ENCODE measurements at places on chromosomes 5 and 9.

- no peak for DNase-seq
These were observed 44.5 kb downstream of the SMC5 start for GRCh38 chr9:70303268-70303667.

- no peak for DNase-seq
These were observed 268.3 kb downstream of the PJA2 start for GRCh38 chr5:109141222-109142200.

DNA sequence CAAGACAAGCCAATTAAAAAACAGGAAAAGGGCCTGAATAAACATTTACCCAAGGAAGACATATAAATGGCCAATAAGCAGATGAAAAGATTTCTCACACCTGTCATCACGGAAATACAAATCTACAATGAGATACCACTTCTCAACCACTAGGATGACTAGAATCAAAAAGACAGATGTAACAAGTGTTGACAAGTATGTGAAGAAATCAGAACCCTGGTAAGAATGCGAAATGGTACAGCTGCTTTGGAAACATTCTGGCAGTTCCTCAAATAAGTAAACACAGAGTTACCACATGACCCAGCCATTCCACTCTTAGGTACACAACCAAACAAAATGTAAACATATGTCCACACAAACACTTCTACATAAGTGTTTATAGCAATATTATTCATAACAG lies 32.5 kb downstream of the LEAP2 start:
- DNase-seq = no peak

- no peak for DNase-seq
These were observed 43.7 kb downstream of the ZNF366 start for GRCh38 chr5:72463449-72464052.

GRCh38 chr9:36759141-36759540 lies 186.4 kb downstream of the MELK start:
- no peak for DNase-seq

DNA sequence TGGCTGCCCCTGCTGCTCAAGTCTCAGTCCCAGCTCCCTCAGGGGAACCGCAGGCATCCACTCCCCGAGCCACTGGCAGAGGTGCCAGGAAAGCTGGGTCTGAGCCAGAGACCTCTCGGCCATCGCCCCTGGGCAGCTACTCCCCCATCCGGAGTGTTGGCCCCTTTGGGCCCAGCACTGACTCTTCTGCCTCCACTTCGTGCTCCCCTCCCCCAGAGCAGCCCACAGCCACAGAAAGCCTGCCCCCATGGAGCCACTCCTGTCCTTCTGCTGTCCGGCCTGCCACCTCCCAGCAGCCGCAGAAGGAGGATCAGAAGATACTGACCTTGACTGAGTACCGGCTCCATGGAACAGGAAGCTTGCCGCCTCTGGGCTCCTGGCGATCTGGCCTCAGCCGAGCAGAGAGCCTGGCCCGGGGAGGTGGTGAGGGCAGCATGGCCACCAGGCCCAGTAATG lies 49.8 kb upstream of the TESK1 start:
- DNase-seq = no peak

DNA sequence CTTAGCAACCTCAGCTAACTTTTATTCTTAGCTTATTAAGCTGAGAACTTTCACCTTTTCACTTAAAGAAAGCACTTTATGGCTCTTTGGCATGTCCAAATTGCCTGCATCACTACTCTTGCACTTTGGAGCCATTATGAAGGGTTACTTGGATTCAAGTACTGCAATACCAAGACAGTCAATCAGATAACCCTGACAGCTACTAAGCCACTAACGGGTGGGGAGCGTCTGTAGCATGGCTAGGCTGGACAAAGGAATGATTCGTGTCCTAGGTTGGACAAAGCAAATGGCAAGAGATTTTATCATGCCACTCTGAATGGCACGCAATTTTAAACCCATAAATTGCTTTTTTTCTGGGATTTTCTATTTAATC lies 39.6 kb downstream of the TRPM6 start:
- no peak for DNase-seq

- no peak for DNase-seq
These were observed 1.1 kb upstream of the SSBP2 start for GRCh38 chr5:81751836-81752643.

DNA sequence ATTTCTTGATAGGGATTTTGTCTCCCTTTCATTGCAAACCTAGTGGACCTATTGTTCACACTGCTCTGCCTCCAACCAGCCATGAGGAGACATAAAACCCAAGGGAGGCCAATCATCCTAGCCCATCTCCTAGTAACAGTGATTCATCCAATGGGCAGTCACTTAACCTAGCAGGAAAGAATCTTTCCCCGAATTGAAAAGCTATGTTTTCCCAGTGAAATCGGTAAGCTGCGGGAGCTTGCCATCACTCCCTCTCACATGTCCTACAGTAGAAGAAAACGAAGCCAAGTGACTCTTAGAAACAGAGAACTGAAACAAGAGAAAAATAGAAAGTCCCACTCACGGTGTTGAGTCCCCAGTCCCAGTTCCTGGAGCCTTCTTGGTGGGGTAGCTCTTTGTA lies 123.3 kb downstream of the SUSD1 start:
- no peak for DNase-seq

- no peak for DNase-seq
These were observed 15.7 kb upstream of the TSSK1B start for GRCh38 chr5:113450462-113450861.

DNA sequence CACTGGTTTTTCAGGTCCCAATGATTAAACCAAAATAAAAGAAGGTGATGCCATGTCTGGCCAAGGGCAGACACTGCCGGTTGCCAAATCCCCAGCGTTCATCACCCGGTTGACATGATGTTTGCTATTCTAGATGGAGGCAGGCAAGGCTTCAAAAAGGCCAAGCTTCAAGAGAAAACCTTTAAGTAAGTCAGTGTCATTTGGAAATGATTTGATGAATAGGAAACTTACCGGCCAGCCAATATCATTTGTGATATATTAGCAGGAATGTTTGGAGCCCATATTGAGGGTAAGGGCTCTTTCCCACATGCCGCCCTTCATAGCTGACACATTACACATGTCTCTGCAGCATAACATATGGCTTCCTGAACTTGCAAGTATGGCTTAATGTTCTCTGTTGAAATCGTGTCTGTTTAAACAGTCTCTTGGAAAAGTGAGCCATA lies 89.5 kb upstream of the TTC23L start:
- no peak for DNase-seq

DNA sequence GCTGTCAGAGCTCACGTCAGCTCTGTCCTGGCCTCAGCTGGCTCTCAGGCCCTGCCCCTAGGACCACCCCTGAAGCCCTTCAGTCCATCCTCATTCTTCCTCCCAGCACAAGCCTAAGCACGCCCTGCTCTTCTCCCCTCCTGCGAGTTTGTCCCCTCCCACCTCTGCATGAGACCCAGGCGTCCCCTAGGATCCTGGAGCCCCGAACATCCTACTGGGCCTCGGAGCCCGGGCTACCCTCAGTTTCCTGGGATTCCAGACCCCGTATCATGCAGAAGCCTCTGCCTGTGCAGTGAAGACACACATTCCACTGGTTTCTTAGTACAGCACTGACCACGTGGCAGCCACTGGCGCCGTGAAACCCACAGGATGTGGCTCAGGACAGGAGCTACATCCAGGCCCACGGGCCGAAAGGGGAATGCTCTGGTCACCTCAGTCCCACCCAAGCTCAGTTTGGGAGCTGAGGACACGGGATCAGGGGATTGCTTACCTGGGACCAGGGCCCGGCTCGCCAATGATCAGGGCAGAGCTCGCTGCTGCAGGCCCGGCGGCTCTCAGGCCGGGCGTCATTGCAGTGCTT lies 64.2 kb downstream of the ZNF354C start:
- no peak for DNase-seq

DNA sequence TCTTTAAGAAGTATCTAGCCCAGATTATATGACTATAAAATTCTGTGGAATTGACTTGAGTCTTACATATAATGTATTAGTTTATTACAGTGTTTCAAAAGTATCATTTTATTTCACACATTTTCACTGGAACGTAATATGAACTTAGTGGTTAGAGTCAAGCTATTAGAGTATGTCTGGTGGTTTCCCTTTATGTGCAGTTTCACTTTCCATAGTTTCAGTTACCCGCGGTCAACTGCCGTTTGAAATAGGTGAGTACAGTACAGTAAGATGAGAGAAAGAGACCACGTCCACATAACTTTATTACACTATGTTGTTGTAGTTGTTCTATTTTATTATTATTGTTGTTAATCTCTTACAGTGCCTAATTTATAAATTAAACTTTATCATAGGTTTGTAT lies 50.5 kb downstream of the COMMD10 start:
- DNase-seq = no peak

DNA sequence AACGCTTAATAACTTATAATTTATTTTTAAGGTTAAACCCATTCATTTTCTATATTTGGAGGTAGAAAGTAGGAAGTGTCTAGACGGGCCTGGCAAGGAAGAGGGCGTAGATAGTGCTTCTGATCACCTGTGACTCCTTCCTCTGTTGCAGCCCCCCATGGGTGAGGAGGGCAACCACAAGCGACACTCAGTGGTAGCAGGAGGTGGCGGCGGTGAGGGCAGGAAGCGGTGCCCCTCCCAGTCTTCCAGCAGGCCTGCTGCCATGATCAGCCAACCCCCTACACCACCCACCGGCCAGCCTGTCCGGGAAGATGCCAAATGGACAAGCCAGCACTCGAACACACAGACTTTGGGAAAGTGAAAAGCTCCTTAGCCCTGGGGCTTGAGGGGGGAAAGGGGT lies 36.7 kb downstream of the FAXDC2 start:
- no peak for DNase-seq

DNA sequence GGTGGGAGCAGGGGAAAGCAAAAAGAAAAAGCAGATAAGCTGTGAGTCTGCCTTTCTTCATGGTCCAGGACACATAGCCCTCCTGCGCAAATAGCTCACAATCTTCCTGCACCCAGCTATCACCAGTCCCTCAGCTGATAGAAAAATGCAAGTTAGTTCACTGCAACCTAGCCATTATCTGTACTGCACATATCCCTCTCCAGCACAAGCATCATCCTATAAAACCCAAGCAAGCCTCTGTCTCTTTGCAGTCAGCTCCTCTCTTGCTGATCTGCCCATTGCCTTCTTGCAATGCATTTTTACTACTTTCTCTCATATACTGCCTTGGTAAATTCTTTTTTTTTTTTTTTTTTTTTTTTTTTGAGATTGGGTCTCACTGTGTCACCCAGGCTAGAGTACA lies 20.0 kb upstream of the MSANTD3 start:
- DNase-seq = no peak

DNA sequence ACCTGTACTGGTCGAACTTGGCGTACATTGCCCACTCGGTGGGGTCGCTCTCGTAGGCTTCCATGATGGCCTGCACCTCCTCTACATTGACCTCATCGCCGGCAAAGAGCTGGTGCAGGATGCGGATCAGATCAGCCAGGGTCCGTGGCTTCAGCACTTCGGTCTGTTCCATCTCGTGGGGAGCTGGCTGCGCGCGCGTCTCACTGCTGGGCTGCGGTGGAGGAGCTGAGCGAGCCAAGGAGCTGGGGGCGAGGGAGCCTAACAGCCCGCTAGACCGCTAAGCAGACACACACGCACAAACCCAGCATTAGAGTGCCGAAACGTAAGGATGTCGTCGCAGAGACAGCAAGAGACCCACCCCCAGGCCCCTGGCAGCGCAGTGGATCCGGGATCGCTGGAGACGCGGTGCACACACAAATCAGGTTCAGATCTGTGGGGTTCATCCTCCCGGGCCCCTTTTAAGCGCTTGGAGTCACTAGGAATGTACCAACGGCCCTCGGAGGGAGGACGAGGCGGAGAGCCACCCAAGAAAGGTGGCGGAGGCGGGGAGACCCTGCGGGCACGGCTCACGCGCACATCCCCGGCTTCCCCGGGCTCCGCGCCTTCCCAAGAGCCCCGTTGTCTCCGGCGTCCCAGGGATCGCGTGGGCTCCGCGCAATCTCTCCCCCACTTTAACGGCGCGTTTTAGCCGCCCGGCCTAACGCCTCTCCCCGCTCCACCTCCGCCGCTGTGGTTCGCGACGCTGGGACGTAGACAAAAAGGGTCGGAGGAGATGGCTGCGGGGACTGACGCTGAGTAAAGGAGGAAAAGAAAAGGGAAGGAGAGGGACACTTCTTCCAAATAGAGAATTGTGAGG lies at the start of gene CDO1:
Gene CDO1 (minus strand): TSS at position 434 of the 856 bp plus-strand sequence. CDS start 262 bp downstream, at position 172.
- DNase-seq = no peak

DNA sequence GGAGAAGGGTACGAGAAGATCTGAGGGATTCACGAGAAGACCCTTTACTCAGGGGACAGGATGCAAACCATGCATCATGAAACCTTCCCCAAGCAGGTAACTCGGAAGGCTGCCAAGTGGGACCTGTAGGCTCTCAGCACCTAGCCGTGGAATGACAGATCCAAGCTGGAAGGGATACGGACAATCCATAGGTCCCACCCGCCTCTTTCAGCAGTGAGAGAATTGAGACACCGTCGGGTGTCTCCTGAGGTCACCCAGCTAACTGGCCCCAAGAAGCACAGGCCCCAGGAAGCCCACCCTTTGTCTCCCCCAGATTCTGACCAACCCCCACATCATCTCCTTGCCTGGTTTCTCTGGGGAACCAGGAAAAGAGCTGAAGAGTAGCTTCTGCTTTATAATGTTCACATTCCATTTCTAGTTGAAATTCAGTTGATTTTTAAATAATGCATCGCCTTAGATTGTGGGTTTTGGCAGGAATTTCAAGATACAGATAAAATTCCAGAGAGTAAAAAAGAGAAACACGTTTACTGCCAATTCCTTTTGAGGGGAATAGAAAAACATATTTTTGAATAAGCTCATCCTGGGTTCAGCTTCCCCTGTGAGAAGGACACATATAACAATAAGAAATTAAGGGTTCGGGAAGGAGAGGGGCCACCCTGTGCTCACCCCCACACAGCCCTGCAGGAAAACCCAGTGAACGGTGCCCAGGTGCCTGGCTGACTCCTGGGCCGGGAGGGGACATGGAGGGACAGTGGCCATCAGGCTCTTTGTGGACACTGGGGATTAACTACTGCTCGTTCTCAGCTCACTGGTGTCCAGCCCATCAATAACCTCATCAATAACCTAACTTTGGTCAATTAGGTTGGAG lies 51.1 kb downstream of the NSUN2 start:
- DNase-seq = no peak

- no peak for DNase-seq
These were observed 76.3 kb downstream of the MED10 start for GRCh38 chr5:6302075-6302474.

- no peak for DNase-seq
These were observed 68.1 kb downstream of the COL5A1 start for GRCh38 chr9:134709512-134710270.

- DNase-seq = no peak
These were observed 73.2 kb downstream of the APTX start for GRCh38 chr9:32928145-32928763.
